ENCODE measurements at places on chromosomes 16 and 17.

DNA sequence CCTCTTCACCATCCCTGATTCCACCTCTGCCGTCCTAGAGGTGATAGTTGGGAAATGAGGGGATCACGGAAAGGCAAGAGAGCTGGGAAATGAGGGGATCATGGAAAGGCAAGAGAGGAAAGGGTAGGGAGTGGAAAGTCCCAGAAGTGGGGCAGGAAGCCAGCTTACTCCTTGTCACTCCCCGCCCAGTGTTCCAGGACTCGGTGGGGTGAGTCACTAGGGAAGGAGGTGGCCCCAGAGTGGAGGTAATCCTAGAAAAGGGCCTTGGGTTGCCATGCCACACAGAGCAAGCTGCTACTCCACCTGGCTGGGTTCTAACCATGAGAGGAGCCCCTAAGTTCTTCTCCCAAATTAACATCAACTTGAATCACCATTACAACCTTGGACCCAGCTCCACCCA is 14.8 kb downstream of the ALOXE3 start:
- DNase-seq: no peak

GRCh38 chr16:3171855-3172593 is 16.0 kb upstream of the OR1F1 start:
- peak; percentile 56 for DNase-seq

- DNase-seq: peak; percentile 83
These were observed 108.5 kb downstream of the ZNF778 start for GRCh38 chr16:89325861-89326471.

DNA sequence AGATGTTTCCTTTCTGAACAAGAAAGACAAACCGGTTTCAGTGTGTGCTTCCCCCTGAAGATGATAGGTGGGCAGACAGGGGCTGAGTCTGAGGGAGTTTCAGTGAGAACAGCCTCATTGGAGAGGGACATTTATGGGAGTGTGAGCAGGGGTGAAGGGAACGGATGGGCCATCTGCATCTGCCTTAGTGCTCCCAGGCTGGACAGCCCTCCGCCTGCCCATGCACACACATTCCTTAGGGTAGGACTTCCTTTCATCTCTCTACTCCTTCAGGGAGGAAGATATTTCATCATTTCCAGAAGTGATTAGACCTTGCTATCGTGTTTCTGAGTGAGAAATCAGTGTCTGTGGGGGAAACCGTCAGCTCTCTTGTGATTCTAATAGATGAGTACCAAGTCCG is 3.8 kb downstream of the SHISA6 start:
- DNase-seq: no peak

DNA sequence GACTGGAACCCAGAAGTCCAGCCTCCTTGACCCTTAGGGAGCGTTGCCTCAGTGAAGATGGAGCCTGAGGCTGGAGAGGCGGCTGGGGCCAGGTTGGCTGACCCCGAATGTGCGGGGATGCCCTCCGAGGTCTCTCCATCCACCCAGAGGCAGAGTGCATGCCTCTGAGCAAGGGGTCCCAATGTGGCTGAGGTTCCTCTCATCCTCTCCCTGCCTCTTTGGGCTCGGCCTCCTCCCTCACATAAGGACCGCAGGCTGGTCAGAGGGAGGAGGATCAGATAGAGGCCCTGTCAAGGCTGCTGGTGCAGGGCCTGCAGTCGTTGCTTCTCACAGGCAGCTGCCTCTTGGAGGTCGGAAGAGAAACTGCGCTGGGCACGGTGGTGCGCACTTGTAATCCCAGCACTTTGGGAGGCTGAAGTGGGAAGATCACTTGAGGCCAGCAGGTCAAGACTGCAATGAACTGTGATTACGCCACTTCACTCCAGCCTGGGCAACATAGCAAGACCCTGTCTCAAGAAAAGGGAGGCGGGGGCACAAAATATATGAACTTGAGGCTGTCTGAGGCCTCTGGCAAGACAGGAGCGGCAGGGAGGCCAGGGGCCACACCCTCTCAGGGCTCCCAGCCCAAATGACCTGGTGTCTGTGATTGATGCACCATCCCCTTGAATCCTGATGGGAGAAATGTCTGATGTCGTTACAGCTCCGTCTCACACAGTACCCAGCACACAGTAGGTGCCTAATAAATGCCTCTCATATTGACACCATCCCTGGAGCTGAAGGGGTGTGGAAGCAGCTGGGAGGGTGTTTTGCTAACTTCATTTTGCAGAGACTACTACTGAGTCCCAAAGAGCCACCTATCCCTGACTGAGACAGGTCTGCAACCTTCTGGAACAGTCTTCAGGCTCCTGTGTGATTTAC is 220.1 kb upstream of the GSE1 start:
- DNase-seq: no peak

- DNase-seq: peak; percentile 16
These were observed 86.1 kb downstream of the KANSL1 start for GRCh38 chr17:46106966-46107644.

DNA sequence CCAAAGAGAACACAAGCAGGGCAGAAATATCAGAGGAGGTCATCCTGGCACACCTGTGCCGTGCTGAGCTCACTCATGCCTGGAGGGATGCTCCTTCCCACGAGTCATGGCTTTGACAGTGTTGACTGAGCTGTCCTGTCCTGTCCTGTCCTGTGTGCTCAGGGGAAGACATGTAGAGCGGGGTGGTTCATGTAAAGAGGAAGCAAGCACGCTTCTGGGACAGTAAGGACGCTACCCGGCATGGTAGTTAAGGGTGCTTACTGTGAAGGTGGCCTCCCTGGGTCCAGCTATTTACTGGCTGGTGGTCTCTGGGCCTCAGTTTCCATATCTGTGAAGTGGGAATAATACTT is 398 bp downstream of the LGALS9 start:
- DNase-seq: no peak

GRCh38 chr16:85897382-85897781 is 1.6 kb upstream of the IRF8 start:
- DNase-seq: no peak

DNA sequence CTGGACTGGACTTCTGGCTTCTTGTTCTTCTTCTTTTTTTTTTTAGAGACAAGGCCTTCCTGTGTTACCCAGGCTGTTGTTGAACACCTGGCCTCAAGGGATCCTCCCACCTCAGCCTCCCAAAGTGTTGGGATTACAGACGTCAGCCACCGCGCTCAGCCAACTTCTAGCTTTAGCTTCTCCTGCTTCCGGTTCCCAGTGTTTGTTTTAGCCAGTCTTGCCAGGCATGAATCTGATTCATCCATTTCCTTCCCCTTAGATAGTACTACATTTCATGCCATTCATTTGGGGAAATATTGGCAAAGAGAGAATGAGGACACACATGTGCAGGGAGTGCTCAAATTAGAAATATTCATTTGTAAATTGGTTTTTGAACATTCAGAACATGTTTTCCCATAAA is 12.1 kb upstream of the NDUFAB1 start:
- DNase-seq: peak; percentile 75

DNA sequence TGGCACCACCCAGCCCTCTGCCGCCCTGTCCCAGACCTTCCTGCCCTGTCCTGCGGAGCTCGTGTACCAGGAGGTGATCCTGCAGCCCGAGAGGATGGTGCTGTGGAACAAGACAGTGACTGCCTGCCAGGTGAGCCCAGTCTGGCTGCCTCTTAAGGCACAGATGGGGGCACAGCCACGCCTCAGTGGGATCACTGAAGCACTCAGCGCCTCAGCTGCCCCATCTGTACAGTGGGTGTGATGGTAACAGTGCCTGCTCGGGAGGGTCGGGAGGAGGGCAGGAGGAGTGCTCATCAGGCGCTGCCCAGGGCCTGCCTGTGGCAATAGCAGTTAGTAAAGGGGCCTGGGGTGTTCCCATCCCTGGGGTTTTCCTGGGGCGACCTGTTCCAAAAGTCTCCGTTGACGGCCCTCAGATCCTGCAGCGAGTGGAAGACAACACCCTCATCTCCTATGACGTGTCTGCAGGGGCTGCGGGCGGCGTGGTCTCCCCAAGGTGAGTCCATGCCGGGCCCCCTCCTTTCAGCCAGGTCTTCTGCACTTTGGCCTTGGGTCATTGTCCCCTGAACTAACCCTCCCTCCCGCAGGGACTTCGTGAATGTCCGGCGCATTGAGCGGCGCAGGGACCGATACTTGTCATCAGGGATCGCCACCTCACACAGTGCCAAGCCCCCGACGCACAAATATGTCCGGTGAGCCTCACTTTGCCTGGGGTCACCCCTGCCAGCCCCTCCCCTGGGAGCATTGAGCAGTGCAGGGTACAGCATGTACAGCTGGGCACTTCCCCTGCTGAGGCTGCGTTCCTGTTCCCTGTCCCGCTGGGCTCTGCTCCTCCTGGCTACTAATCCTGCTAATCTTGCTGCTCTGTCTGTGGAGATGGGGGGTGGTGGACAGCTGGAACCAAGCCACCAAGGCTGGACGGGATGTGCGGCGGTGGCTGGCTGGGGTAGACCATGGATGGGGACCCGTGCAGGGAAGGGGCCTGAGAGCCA is 4.5 kb upstream of the TCAP start:
- DNase-seq: no peak

DNA sequence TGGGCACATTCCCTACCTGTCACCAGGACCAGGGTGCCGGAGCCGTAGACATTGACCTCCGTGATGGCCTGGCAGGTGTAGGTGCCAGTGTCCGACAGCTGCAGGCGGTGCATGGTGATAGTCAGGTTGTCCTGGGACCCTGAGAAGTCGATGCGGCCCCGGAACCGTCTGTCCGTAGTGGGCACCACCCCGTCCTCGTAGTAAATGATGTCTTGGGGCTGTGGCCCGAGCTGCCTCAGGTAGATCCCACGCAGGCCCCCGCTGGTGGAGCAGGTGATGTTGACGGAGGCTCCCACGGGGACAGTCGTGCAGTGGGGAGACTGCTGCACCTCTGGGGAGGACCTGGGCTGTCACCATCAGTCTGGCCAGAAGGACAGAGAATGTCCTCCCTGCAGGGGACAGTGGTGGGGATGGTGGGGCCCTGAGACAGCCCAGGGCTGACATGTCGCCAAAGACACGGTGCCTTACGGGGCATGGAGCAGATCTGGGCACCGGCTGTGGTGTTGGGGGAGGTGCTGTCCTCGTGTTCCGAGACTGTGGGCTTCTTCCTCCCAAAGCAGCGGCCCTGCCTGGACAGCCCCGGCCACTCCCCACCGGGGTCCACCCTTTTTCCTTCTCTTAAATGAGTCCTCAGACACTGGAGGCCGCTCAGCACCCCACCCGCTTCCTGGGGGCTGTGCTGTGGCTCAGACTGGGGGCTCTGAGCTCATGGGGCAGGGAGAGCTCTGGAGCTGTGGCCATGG is 586 bp downstream of the CD7 start:
- DNase-seq: no peak

- peak; percentile 65 for DNase-seq
These were observed 6.9 kb upstream of the PIRT start for GRCh38 chr17:10844621-10845387.

GRCh38 chr17:40295488-40296436 is 8.1 kb downstream of the CDC6 start:
- DNase-seq: no peak

- no peak for DNase-seq
These were observed 44.9 kb downstream of the MARF1 start for GRCh38 chr16:15597822-15598647.

DNA sequence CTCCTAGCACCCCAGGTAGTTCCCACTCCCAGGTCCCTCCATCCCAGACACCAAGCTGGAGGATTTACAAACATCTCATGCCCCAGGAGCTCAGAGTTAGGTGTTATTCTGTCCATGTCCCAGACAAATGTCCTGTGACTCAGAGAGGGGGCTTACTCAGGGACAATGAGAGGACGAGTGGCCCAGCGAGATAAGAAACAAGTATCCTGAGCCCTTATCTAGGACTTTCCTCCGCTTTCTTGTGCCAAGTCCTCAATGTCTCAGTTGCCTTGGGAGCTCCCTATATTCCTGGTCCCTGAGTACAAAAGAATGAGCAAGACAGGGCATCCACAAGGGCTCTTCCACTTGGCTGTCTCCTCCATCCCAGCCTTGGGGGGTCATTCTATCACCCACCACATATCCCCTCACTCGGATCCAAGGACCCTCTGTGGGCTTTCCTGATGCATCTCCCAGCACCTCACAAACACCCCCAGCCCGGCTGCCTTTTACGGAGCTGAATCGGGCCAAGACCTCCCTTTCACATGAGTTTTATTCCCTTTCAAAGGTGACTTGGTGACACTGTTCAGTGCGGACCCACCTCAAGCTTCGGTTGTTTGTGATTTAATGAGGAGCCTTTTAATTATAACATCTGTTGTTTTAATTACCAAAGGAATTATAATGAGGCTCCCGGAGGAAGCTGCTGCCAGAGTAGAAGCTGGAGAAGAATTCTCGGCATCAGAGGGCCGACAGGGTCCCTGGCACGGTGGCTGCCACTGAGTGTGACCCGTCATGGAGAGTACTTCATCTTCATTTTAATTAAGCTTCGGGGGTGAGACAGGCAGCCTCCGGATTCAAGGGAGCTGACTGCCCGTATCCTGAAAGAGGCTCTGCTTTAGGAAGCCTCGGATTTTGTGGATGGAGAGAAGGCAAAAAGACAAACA is 121.5 kb downstream of the WSCD1 start:
- no peak for DNase-seq

DNA sequence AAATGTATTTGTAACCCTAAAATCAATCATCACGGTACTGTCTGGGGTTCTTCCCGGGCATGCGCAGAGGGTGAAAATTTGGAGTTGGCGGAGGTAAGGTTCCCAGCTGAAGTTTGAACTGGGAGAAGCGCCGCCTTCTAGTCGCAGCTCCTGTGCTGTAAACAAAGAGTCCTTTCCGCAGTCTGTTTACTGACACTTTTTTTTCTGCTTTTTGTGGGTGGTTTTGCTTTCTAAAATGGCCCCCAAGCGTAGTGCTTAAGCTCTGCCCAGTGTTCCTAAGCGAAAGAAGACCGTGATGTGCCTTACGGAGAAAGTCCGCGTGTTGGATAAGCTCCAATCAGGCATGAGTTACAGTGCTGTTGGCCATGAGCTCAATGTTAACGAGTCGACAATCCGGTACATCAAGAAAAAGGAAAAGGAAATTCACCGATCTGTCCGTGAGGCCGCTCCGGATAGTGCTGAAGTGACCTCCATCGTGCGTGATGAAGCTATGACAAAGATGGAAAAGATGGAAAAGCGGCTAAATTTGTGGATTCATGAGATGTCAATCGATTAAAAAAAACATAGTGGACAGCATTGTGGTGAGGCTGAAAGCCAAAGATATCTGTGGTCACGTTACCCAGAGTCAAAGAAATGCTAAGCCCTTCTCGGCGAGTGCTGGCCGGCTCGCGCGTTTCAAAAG is 570 bp upstream of the CFDP1 start:
- DNase-seq: peak; percentile 91

DNA sequence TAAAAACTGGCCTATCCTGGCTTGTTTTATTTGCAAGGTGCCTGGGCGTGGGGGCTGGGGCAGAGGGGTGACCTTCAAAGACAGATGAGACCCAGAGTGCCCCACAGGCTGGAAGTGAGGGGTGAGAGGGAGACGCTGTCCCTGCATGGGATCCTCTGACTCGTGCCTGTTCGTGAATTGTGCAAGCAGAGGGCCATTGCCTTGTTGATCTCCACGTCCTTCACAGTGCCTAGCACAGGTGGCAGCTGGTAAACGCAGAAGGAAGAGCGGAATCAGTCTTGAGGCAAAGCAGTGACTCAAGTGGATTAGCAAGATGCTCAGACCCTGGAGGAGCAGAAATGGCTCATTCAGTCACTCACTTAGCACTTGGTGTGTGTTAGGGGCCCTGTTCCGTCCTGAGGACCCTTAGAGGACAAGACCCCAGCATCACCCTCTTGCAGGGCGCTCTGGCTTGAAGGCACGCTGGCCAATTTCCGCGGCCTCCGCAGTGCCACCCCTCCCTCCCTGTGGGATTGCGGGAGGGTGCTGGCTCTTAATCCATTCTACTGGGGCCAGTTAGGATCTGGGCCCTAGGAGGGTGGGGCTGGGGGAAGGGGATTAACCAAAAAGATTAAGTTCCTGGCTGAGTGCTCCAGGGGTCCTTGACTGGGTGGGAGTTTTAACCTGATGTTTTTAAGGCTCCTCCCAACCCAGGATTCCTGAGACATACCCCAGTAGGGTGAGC is 151.2 kb downstream of the CCDC182 start:
- DNase-seq: no peak
